ENCODE measurements at places on chromosomes 16 and 17.

DNA sequence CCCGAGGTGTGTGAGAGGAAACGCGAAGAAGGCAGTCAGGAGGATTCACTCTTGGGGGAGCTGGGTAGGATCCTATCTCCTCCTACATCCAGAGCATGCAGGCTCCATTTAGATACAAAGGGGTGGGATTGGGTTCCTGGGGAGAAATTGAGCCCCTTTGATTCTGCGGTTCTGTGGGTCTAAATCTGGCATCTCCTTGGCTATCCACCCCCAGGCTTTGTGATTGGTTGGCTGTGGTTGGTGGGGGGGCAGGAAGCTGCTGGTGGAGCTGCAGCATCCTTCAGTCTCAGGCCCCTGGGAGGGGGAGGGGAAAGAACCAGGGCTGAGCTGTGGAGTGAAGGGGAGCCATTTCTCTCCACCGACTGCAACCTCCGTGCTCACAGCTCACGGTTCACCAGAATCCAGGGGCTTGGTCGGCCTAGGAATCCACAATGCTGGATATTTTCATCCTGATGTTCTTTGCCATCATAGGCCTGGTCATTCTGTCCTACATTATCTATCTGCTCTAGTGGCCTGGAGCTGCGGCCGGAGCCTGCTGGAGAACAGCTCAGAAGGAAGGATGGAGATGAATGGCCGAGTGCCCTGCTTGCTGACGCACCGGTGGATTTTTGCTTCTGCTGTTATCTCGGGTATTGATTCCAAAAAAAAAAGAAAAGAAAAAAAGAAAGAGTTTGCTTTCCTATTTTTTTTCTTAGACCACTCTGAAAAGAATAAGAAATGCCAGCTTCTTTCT, at the start of gene LASP1NB:
LASP1NB (plus strand) TSS at position 352 of the 733 bp plus-strand sequence.
- peak; percentile 54 for DNase-seq

DNA sequence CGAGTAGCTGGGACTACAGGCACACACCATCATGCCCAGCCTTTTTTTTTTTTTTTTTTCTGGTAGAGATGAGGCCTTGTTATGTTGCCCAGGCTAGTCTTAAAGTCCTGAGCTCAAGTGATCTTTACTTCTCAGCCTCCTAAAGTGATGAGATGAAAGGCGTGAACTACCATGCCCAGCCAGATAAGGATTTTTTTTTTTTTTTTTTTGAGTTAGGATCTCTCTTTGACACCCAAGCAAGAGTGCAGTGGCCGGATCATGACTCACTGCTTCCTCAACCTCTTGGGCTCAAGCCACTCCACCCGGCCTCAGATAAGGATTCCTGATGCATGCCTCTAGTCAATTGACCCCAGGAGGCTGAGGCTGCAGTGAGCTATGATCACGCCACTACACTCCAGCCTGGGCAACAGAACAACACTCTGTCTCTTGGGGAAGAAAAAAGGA, 11.2 kb upstream of the PLEKHG4 start:
- no peak for DNase-seq

- no peak for DNase-seq
These were observed 57.2 kb upstream of the MGAT5B start for GRCh38 chr17:76810956-76811355.

DNA sequence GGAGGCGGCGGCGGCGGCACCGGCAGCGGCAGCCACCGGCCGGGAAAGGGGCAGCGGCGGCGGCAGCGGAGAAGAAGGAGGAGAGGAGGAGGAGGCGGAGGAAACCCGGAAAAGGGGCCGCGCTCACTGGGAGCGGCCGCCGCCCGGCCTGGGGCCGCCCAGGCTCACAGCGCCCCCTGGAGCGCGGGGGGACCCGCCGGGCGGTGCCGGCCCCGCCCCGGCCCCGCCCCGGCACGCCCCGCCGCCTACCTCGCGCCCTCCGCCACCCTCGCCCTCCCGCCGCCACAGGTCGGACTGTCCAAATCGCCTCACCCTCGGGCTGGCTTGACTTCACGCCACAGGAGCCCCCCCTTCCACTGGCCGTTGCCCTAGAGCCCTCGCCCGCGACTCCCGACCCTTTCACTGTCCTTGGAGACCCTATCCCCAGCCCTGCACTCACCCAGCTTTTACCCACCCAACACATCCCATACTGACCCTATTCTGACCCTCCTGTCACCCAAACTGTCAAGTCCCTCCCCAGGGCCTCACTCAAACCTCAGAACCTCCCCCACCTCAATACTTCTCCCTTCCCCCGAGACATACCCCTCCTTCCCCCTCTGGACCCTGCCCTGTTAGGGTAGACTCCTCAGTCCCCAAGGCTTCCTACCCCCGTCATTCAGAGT, at the start of gene CSNK2A2:
CSNK2A2 (minus strand) TSS at position 85 of the 662 bp plus-strand sequence. CDS start 370 bp downstream, outside the sequence.
- peak; percentile 78 for DNase-seq

DNA sequence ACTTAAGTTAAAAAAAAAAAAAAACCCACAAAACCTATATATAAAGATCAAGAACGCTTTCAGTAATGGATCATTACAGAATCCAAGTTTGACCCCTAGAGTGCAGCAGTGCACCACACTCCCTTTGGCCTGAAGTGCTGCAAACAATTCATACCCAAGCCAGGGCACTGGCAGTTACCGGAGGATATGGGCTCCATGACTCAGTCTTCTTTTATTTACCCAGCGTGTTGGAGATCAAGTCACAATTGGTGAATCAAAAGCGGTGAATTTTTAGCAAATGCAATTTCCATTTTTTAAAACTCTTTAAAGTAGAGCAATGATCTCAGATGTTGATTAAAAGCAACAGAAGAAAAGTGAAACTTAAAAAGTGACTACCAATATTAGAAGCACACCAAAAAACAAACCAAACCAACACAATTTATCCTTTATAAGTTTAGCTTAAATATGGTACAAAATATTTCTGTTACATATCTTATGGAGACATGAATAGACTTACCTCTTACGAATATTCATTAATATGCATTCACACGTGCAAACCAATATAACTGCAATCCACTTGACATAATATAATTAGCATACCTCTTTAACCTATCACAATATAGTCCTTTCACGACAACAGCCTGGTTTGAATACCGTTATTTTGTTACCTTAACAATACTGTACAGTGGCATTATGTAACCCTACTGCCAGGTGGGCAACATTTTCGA, 46.3 kb downstream of the ZNF652 start:
- DNase-seq = peak; percentile 80

DNA sequence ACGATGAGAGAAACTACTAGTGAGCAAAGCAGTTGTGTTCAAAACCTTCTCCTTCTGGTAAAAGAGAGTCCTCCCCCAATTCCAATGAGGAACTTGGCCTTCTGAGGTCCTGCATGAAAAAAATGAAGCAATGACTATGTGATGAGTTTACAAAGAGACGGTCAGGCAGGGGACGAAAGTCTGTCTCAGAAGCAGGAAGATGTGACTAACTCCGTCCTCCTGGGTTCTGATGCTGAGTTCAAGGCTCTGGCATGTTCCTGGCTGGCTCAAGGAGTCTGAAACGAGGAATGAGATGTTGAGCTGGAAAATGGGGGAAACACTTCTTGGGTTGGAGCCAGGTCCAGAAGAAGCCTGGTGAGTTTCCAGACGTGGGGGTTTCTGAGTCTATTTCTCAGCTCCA, 129.6 kb downstream of the CPPED1 start:
- DNase-seq = no peak

DNA sequence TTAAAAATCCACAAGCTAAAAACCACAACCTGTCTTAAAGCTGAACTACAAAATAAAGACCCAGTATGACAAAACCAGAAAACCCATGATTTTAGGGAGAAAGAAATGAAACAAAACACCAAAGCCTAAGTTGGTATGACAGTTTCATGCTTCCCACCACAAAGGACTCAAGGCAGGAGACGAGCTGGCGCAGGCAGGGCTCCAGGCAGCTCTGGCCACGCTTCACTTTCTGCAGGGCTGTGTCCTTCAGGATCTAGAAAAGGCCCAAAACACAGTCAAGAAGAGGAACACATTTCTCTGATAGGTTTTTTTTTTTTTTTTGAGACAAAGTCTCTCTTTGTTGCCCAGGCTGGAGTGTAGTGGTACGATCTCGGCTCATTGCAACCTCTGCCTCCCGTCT, 75.3 kb downstream of the WDR59 start:
- no peak for DNase-seq

DNA sequence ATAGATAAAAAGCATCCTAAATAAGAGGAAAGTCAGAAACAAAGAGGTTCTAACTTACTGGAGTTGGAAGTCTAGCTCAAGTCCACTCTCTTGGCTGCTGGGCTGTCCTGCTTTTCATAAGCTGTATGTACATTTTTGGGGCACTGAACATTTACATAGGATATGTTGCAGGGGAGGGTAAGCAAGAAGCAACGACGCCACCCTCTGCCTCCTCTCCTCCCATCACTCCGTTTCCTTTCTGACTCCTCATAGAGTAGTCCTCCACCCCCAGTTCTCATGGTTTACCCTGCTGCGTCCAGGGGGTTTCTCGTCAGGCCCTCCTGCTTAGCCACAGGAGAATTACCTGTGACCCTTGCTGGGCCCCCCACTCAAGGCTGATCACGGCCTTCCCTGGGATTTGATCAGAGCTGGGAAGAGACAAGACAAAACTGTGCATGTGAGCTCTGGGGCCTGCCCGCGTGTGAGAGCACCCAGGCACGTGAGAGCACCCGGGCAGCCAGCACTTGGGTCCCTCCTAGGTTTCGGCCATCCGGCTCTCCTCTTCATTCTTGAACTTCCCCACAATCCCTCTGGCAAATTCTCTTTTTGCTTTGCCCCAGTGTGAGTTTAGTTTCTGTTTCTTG, 37.1 kb downstream of the TMEM11 start:
- DNase-seq = no peak

DNA sequence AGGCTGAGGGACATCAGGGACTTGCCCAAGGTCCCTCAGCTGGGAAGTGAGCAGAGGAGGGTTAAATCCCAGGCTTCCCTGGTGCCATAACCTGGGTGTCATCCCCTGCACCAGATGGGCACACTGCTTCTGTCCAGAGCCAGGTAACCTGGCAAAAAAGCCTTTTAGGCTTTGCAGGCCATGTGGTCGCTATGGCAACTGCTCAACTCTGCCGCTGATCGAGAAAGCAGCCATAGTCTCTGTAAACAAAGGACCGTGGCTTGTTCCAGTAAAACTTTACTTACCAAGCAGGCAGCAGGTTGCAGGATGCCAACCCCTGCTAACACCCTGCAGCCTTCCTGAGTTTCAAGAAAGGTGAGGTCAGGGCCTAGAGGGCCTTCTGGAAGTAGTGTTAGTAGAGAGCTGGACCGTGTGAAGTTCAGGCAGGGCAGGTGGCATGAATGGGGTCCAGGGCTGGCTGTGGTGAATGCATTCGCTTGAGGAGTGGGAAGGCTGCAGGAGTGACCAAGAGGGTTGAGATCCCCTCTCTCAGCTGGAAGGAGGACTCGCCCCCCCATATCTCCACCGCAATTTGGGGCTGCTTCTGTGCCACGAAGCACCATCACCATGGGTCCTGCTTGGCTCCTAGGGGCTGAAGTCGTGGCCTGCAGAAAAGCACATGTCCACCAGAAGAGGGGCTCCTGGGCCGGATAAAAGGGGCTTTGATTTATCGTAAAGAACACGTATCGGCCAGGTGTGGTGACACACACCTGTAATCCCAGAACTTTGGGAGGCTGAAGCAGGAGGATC, 91.3 kb downstream of the SOCS1 start:
- DNase-seq = no peak

DNA sequence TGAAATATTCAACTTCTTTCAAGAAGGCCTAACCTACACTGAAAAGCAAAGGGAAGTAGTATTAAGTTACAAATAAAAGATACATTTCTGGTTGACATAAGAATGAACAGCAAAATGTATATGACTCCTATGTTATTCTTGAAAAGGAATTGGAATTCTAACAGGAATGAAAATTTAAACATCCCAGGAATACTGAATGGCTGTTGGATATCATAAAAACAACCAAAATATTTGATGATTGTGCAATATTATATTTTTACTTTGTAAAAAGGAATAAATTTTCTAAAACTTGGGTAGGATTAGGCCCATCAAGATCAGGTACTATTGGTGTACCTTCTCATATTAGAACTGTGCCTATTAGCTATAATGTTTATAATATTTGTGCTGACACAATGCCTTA, 50.0 kb downstream of the CYB5B start:
- DNase-seq = no peak

- no peak for DNase-seq
These were observed 57.6 kb upstream of the LHX1 start for GRCh38 chr17:36879624-36880131.

DNA sequence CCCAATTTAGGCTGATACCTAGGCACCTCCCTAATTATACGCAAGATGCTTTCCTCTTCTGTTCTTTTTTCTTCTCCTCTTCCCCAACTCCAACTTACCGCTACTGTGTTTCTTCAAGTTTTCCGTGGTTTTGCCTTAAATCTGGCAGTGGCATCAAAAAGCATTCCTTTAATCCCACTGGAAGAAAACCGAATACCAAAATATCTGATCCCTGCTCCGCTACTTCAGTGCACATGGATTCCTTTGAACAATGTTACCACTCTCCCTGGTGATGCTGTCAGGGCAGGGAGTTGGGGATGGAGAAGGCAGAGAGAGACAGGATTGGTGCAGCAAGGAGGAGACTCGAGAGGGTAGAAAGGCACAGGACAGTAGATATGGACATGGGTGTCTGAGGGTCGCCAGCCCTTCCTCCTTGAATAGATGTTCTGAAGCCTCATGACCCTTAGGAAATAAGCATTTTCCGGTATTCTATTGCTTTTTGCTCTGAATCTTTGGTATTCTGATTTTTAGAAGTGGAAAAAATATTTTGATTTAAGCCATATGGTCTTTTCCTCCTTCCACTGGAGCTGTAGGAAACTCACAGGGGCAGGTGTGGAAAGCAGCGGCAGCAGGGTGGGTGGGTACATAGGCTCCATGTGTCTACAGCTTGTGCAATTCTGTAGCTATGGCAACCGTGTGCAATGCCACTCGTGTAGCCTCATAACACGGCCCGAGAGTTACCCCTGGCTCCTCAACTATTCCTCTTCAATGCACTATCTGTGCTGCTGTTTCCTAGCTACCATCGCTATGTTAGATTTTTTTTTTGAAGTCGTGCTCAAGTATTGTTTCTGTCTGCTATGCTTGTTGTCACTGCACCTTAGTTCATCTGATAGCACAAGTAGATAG, 32.3 kb upstream of the TANC2 start:
- DNase-seq = no peak

DNA sequence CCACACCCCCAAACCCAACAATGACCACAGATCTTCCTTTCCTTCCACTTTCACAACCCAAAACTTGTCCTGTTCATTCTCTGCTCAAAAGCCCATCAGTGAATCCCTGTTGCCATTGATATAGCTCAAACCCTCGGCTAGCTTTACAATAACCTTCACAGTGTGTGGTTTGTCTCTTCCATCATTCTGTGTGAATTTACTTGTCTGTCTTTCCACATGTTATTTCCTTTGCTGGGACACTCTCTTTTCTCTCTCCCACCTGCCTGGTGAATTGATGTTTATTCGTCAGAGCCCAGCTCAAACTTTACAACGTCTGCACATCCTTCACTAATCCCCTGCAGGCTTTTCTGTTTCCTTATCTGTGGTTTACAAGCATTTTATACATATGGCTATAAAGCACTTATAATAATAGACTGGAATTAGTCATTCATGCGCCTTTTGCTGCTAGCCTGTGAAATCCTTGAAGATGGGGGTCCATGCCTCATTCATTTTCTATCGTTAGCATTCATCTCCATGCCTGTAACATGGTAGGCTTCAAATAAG, 114.4 kb downstream of the CDH13 start:
- no peak for DNase-seq

- peak; percentile 35 for DNase-seq
These were observed 1.4 kb upstream of the SLFN5 start for GRCh38 chr17:35241520-35241919.

GRCh38 chr17:50023520-50023919, 28.5 kb upstream of the DLX3 start:
- no peak for DNase-seq

All from activated naive CD4-positive, alpha-beta T cell treated with anti-CD3 and anti-CD28 coated beads, Interleukin-2, amount 50 U/mL, for 16 hours (primary cell).